Cardiac fibroblast (primary cell): ENCODE measurements at places on chromosomes 1 and 21.
A peak's percentile ranks its signal among the peaks of the same experiment; 100 is the strongest.

GRCh38 chr1:171988243-171988885 is 147.1 kb downstream of the DNM3 start:
- DNase-seq = no peak

DNA sequence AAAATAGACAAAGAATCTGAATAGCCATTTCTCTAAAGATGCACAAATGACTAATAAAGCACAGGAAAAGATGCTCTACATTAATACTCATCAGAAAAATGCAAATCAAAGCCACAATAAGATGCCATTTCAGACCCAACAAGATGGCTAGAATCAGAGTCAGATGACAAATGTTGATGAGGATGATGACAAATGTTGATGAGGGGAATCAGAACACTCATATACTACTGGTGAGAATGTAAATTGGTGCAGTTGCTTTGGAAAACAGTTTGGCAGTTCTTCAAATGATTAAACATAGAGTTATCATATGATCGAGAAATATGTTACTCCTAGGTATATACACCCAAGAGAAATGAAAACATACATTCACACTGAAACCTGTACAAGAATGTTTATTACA is 33.9 kb downstream of the LRRC40 start:
- no peak for DNase-seq

DNA sequence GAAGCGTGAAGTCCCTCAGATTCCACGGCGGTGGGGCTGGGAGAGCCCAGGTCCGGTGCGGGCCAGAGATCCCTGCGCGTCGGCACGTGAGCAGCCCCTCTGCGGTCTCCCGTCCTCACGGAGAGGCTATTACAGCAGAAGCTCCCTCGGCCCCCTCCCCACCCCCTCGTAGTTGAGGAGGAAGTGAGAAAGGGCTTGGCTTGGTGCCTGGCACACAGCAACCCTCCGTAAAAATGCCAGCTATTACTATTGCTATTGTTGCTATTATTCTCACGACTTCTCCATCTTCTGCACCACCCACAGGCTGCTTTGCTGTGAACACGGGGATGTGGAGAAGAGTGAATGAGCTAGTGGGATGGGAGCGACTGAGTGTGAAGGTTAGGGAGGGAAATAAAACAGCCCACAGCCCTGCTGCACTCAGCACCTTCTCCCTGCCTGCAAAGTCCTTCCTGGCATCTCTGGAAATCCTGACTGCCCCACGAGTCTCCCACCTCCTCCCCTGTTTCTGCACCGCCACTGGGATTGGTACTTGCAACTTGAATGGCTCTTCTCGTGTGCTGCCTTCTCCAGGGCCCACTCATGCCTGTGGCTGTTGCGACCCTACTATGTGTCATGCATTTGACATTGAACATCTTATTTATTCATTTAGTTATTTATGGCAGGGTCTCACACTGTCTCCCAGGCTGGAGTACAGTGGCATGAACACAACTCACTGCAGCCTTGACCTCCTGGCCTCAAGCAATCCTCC is 26.6 kb downstream of the ZBTB18 start:
- DNase-seq = no peak

- no peak for DNase-seq
These were observed 53.6 kb upstream of the RAP1A start for GRCh38 chr1:111565968-111566367.

GRCh38 chr21:25801217-25802014 is 66.6 kb downstream of the GABPA start:
- peak; percentile 91 for DNase-seq

GRCh38 chr21:40531431-40532110 is 315.4 kb downstream of the DSCAM start:
- DNase-seq = no peak

- no peak for DNase-seq
These were observed 12.0 kb downstream of the FHAD1 start for GRCh38 chr1:15258833-15259621.

DNA sequence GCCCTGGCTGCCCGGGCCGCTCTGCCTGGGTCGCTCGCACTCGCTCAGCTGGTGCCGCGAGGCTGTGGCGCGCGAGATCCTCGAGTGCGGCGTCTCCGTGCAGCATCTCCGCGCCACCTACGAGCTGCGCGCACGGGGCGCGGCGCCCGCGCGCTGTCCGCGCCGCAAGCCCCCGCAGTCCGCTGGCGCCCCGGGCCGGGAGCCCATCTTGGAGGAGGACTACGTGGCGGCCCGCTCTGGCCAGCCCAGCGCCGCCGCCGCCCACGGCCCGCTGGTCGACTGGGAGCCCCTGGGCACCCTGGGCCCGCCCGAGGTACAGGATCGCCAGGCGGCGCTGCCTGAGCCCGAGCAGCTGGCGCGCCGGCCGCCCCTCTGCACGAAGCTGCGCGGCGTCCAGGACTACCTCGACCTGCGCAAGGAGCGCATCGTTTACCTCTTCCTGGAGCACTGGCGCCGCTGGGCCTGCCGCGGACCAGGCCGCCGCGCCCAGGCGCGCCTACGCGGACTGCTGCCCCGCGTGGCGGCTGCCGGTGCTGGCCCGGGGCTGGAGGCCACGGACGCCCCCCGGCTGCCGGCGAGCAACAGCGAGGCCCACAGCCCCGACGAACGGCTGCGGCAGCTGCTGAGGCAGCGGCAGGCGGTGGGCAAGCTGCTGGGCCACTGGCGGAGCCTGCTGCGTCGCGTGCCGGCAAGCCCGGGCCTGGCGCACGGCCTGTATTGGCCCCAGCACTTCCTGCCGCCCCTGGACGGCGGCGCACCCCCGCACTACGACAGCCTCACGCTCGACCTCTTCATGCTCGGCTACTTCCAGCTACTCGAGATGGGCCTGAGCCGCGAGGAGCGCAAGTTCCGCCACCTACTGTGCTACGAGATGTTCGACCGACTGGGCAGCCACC is 10.9 kb downstream of the TNFRSF25 start:
- peak; percentile 16 for DNase-seq

DNA sequence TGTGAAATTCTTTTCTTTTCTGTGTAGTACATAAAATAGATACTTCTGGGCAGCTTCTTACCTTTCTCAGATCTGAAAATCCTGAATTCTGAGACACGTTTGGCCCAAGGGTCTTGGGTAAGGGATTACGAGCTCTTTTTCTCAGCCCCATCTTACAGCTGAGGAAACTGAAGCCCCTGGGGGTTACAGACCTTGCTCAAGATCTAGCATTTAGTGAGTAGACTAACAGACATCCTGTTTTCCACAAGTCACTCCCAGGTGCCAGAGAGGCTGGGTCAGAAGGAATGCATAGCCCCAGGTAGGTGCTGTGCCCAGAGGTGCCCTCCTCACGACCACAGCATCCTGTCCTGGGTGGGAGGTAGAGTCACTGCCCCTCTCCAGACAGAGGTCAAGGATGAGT is 13.2 kb upstream of the CREG1 start:
- DNase-seq = no peak

DNA sequence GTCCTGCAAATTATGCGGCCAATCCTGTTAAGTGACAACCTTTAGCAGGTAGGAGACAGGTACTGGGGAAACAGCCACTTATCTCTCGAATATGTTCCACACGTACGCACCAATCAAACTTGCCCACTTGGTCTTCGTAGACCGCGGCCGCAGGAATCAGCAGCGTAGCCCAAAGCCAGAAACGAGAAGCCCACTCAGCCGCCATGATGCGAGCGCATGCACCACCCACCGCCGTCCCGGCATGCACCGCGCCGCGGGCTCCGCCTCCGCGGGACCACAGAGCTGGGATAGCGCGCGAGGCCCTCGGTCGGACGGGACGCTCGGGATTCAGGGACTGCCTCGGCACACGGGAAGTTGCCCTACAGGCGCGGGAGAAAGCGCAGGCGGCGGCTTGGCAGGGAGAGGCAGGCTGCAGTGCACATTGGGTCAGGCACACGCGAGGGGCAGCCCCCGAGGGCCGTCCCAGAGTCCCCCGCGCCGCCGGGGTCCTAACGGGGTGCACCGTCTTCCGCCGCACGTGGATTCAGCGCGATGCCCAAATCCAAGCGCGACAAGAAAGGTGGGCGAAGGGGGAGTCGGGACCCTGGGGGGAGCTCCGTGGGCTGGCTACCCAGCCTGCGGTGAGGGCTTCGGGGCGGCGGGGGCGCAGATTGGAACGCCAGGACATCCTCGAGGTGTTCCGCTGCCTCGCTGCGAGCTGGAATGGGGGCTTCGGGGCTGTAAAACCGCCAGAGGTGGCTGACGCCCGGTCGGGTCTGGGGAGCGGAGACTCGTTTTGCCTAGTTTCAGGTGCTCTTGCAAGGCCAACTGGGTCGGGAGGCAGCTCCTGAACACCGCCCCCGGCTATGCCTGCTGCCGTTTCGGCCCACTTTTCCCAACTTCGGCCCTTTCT is at the start of the genes EMC1 and MRTO4:
Gene EMC1 (minus strand): TSS at position 220 of the 892 bp plus-strand sequence. CDS start 15 bp downstream, at position 205.
Gene MRTO4 (plus strand): TSS at position 501 of the 892 bp plus-strand sequence. CDS start 31 bp downstream, at position 532.
- DNase-seq = peak; percentile 78

DNA sequence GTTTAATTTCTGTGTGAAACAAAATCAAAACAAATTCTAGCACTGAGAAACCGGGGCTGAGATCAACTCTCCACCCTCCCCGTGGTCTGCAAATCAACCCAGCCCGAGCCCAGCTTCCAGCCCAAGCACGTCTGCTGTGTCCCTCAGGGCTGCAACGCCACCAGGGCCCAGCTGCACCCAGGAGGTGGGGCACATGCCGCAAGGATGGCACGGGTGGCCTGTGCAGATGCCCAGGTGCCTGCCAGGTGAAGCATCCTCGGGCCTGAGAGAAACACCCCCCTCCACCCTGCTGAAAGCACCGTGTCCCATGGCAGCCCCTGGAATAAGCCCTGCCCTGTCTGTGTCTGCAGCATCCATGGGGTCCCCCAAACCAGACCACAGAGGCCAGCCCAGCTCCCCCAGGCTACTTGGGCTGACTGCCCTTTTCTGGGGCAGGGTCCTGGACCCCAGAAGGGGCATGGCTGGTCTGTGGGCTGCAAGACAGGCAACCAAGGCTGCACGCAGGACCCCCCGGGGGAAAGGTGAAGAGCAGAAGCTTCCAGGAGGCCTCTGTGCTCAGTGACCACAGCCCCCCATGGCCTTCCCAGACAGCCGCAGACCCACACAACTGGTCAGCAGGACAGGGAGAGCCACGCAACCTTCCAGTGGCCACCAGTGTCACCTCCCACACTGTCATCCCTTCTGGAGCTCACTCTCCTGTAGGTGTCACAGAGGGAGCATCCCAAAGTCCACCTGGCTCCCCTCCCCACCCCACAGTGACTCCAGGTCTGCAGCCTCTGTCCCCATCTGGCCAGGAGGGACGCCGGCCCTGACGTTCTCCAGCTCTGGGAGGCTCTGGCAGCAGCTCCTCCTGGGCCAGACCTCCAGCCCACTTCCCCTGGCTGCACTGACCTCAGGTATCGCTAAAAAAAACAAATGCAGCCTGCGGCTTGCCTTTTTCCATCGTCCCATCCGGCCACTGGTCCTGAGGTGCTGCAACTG is 7.7 kb downstream of the WNT9A start:
- no peak for DNase-seq

GRCh38 chr21:28152732-28153131 is 839.9 kb downstream of the LTN1 start:
- peak; percentile 9 for DNase-seq

DNA sequence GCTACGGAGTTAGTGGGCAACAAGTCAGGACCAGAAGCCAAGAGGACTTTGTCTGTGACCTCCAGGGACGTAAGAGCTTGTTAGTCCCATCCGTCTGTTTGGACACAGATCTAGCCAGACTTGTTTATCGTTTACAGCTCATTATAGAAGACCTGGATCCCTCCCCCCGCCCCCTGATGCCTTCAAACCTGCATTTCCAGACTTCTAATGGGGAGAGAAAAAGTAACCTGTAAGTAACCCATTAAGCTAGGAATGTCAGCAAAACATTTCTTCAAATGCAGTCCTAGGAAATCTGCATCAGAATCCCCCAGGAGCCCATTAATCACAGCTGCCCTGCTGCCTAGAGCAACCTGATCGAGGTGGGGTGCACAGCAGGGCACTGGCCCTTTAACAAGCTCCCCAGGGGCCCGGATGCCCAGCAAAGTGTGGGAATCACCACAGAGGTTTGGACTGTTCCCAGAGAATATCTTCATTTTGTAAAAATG is 1.4 kb upstream of the MAD2L2 start:
- no peak for DNase-seq

GRCh38 chr1:102466487-102466886 is 469.8 kb upstream of the OLFM3 start:
- DNase-seq = no peak

DNA sequence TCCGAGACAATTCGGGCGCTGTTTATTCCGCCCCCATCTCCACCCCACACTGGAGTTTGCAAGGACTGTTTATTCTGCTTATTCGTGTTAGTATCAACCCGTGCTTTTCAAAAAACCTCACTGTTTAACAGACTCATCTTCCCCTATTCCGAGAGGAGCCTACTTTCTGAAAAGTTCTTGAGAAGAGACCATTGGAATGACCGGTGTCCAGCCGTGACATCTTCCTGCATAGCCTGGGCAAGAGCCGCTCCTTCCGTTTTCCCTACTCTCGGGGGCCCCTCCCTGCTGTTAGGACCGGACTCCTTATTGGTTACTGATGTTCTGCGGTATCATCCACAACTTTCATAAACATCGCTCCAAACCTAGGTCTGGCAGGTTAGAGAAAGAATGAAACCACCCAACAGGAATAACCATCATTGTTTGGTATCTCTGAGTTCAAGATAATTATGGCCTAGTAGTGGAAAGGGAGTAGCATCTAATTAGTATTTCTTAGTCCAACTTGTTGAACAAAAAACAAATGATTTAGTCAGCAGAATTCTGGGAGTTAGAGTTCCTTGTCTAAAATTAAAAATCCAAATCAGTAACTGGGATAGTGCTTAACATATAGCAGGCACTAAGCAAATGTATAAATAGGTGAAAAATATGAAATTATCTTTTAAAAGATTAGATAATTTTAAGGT is 837 bp downstream of the STXBP3 start:
- DNase-seq = peak; percentile 90

- DNase-seq = peak; percentile 43
These were observed 12.1 kb upstream of the DEGS1 start for GRCh38 chr1:224170748-224171478.

DNA sequence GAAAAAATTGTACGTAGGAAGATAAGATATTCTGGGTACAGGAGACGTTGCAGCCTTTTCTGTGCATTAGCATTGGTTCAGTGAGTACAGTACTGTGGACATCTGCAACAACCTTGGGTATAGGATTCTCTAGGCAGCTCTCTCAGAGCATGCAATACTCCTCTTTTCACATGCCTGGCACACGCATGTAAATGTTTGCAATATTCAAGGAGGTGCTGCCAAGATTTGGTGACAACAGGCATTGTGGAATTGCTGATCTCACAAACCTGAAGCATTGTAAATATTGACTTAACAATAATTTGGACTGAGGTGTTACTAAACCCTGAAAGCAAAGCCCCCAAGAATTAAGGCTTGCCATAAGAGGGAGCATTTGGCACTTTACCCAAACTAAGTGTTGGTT is 126.8 kb downstream of the GRIK1 start:
- no peak for DNase-seq

- peak; percentile 43 for DNase-seq
These were observed 483 bp downstream of the CHML start for GRCh38 chr1:241639623-241640148.
